Hair follicular keratinocyte (primary cell): ENCODE measurements at places on chromosomes 5 and 9. TPM values are rescaled to one million over a fixed set of nuclear protein-coding genes. Genes with fewer than 3 reads are reported as not detected.

The DOK3 gene
- 0.53 and 0.55 TPM in 2 replicates for total RNA-seq

The THBS4 gene
- total RNA-seq = 1.7 and 2.3 TPM in 2 replicates

The WWC1 gene
- total RNA-seq = 18.3 and 21.5 TPM in 2 replicates

The PCBD2 gene
- total RNA-seq = 4.2 and 4.3 TPM in 2 replicates

The CCDC152 gene
- total RNA-seq = 4.5 and 5.3 TPM in 2 replicates

The SAXO1 gene
- not detected in 2 replicates for total RNA-seq

The IFNA21 gene
- not detected in 2 replicates for total RNA-seq
